Calu3 (cell line): ENCODE measurements at places on chromosomes 12 and 14.
A peak's percentile ranks its signal among the peaks of the same experiment; 100 is the strongest.

DNA sequence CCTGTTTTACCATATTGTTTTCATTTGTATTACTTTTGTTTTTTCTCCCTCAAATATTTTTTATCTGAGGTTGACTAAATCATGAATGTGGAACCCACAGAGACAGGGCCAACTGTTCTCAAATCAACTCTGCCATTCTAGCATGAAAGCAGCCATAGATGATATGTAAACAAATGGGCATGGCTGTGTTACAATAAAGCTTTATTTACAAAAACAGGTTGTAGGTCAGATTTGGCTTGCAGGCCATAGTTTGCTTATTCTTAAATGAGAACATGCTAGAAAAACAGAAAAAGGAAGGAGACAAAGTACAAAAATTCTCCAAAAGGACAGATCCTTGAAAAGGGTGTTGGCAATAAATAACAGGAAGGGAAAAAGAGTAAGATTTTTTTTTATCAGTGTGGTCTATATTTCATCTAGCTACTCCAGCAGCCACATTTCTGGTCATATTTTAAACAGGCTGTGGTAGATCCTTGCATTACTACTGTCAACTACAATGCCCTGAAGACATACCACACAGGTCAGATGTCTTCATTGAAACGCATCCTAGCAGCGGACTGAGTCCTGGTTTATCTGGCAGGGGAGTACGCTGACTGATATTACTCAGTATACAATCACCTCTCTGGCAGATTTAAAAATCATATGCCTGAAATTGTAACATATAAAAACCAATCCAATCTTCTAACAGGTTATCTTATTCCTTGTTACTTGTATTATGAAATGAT, 42.9 kb downstream of the SPPL3 start:
- no peak for DNase-seq

- no peak for DNase-seq
Observed at GRCh38 chr14:29857551-29857950, 70.1 kb downstream of the PRKD1 start.

DNA sequence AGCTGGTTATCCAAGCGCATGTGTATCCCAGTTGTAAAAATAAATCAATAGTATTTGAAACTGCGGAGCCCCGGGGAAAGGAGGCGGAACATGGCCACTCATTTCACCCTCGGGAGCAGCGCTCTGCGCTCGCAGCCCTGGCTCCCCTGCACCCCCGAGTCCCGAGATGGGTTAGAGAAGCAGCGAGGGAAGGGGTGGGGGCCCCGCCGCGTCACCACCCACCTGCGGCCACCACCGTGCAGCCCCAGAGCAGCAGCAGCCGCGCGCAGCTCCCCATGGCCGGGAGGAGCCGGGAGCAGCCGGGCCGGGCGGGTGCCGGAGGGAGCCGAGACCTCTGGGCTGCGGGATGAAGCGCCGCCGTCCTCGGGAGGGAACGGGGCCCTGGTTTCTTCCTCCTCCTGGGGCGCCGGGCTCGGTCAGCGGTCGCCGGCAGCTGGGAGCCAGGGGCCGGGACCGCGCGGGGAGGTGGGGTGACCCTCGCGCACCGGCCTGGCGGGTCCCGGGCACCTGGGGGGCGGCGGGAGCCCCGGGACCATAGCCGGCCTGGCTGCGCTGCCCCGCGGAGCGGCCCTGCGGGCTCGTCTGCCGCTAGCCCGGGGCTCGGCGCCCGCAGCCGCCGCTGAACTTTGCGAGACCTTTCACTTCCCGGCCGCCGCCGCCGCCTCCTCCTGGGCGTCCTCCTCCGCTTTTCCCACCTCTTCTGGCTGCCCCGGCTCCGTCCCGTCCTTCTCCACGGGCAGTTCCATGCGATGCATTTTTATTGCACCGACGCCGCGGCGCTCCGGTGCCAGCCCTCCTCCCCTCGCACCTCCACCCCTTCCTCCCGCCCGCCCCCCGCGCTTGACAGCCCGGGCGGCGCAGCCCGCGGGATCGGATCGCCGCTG, at the start of gene NTN4:
Gene NTN4, minus strand, starts transcription at position 732 of the 884 bp plus-strand sequence. Its CDS starts 455 bp downstream, at position 277.
- peak; percentile 65 for DNase-seq

DNA sequence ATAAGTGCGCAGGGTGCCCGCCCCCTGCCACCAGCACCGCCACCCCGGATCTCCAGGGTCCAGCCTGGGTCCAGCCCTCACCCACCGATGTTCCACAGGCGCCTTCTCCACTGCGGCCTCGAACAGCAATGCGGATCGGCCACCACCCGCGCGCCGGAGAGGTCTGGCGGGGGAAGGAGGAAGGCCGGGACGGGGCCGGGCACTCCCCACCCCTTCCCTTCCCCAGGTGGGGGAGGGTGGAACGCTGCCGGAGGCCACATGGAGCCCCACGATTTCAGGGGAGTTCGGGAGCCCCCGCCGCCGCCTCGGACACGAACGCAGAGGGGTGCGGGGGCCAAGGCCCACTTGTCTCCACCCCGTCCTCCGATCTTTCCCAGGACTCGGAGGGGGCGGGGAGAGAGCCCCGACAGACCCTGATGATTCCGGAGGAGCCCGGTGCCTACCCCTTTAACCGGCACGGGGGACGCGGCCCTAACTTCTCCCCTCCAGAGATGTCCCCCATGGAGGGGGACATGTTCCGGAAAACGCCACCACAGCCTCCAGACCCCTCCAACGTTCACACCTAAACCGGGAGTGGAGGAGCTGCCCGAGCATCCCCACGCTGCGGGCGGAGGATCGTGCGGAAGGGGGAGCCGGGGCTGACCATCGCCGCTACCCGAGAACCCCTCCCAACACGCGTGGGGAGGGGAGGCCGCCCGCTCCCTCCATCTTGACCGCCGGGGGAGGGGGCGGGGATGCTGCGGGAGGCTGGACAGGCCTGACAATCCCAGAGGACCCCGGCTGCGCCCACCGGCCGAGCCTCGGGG, 1.1 kb downstream of the ATXN2 start:
- peak; percentile 58 for DNase-seq

DNA sequence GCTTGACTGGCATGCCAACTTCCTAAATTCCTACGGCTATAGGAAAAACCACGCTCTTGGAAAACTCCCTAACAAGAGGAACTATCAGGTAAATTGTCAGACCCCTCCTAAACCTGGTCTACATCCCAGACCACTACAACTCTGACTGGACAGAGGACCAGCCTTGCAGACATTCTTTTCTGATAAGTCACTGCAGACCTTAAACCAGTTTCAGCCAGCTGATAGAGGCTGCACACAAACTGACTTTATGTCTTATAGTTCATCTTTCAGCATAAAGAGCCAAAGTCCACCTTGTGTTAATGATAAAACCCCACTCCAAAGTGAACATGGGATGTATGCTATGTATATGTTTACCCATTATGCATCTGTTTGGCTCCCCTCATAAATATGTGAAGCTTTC, 166.6 kb downstream of the KTN1 start:
- no peak for DNase-seq

DNA sequence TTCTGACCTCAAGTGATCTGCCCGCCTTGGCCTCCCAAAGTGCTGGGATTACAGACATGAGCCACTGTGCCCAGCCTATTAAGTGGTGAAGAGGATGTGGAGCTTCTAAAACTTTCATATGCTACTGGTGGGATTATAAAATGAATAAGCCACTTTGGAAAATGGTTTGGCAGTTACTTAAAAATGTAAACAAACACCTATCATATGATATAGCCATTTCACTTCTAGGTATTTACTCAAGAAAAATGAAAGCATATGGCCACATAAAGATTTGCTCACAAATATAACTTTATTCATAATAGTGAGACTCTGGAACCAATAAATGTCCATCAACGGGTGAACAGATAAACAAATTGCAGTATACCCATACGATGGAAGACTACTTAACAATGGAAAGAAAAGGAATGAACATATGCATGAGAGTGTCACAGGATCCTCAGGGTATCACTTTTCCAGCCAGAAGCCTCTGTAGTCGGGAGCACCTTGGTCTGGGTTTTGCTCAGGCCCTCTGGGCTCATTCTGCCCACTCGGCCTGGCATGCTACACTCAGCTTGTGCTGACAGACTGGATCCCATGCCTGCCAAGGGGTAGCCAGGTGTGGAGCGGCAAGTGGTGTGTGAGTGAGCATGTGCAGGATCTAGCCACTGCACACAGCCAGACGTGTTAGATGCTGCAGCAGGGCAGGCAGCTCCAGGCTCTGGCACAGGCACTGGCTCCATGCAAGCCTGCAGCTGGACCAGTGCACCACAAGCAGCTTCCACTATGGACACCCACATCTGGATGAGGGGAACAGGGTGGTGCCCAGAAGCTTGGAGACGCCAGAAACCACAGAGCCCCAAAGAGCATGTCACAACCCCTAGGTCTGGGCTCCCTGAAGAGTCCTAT, 213.2 kb upstream of the DIO3 start:
- DNase-seq = no peak

GRCh38 chr14:23469906-23470403, 452 bp downstream of the NGDN start:
- DNase-seq = no peak

- no peak for DNase-seq
Observed at GRCh38 chr14:104394409-104394851, 185.1 kb upstream of the C14orf180 start.

DNA sequence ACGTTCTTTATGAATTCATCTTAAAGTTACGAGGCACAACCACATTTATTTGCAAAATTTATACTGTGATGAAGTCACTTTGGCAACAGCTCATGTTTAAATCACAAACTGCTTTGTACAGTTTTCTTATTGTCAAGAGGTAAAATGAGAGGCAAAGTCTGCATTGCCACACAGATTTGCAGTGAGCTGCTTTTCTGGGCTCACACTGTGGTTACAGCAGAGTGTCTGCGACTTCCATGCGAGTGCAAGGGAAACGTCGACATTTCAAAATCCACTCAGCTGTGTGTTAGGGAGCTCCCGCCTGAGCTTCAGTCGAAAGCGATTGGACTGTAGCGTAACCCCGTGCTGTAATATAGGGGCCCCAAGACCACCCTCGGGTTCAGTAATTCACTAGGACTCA, 13.0 kb downstream of the MTA1 start:
- no peak for DNase-seq

GRCh38 chr14:64986648-64987437, at the start of gene FNTB:
FNTB (plus strand) TSS chr14:64986895; CDS start chr14:64986954, 59 bp downstream.
- DNase-seq = peak; percentile 95

GRCh38 chr12:67697443-67697842, 48.9 kb downstream of the DYRK2 start:
- no peak for DNase-seq

GRCh38 chr14:44657696-44658388, 150.8 kb upstream of the FSCB start:
- DNase-seq = no peak
